ENCODE measurements at places on chromosomes 4 and X. TPM values are rescaled to one million over a fixed set of nuclear protein-coding genes. Genes with fewer than 3 reads are reported as not detected.

CYBB gene
- 25.5 TPM for total RNA-seq

HSFX4 gene
- total RNA-seq = not detected

FGF13 gene
- 7.9 TPM for total RNA-seq

RADX gene
- 3.8 TPM for total RNA-seq

PAGE4 gene
- not detected for total RNA-seq

GPRASP2 gene
- 16.2 TPM for total RNA-seq

All from breast epithelium (tissue), 4 donors.